ENCODE measurements at places on chromosomes 11 and 22.

DNA sequence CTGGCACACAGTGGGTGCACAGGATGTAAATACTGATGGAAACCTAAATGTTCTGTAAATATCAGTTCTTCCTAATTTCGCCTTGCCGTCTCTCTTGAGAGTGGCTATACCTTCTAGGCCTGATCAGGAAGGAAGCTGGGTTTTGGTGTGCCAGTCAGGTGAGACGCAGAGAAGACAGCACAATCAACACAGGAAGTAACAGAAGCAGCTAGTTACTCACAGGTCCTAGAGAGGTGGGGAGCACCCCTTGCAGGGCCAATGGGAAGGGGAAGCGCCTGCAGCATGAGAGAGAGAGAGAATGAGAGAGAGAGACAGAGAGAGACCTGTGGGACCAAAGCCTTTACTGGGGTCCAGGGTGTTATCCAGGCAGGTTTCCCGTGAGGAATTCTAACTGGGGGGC, 80.8 kb downstream of the FBLN1 start:
- DNase-seq, result no peak

DNA sequence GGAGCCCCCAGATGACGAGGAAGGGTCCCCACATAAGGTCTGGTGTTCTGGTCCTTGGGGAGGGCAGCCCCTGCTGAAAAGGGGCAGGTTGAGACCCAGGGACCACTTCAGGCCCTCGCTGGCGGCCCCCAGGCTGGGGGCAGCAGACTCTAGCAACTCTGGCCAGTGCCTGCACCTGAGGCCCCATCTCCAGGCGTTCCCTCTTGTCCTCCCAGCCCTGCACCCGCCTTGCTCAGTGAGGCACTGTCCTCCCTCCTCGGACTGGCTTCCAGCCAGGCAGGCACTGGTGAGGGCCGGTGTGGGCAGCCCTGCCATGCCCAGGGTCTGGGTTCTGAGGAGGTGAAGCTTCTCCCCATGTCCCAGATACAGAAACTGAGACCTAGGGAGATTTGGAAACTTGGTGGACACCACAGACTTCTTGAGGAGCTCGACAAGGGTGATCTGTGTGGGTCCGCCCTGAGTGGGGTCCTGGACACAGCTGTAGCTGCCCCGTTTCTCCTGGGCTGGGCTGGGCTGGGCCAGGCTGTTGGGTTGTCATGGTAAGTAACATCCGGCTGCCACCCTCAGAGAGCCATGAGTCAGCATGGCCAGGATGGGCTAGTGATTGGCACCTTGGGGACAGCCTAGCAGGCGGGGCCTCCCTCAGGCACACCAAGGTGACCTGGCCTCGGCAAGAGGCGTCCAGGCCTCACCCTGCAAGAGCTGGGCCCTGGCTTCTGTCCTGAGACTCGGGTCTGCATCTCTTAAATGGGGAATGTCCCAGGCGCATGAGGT, 11.1 kb upstream of the PHLDA2 start:
- DNase-seq, result no peak

DNA sequence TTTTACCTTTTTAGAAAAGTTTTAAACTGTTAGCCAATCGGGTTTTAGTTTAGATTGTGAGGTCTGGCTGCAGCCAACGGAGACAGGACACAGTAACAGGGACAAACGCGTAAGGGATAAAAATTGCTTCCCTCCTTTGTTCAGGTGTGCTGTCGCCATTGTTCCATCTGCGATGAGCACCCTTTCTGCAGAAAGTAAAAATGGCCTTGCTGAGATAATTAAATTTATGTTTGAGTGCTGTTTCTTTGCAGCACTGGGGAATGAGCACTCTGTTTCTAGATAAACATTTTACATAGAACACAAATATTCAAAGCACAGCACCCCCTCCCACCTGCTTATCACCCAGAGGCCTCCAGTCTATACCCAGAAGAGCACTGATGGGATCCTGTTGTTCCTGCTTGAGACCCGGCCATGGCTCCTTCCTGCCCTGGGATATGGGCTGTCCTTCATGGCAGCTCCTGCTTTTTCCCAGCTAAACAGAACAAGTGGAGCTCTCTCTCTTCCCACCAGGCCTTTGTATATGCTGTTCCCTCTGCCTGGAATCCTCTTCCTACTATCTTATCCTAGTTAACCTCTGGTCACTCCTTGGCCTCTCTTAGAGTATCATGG, 34.3 kb upstream of the CELSR1 start:
- DNase-seq, result no peak

DNA sequence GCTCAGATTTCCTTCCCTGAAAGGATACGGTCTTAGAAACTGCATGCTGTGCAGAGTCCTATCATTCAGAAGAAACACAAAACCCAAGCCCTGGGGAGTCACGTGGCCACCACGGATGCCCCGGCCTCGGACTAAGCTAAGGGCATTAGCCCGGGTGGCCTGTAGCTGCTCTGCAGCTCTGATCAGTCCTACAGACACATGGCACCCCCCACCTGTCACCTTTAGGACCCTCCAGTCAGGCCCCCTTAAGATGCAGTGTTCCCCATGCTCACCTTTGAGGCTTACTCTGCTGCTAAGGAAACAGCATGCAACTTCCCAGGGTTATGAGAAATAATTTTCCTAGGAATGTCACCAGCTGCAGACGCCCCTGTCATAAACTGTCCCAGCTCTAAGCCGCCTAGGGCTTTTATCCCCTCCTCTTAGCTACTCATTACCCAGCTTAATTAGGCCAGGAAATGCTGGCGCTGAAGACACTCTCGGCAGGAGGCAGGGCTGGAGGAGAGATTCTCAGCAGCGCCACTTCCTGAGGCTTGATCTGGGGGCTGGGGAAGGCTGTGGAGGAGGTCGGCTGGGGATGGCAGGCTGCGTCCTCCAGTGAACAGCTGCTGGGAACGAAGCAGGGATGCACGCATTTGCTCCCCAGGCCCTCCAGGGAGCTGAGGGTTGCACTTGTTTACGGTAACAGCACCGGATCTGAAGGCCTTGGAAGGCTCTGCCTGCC, 47.2 kb upstream of the ADA2 start:
- DNase-seq, result no peak

DNA sequence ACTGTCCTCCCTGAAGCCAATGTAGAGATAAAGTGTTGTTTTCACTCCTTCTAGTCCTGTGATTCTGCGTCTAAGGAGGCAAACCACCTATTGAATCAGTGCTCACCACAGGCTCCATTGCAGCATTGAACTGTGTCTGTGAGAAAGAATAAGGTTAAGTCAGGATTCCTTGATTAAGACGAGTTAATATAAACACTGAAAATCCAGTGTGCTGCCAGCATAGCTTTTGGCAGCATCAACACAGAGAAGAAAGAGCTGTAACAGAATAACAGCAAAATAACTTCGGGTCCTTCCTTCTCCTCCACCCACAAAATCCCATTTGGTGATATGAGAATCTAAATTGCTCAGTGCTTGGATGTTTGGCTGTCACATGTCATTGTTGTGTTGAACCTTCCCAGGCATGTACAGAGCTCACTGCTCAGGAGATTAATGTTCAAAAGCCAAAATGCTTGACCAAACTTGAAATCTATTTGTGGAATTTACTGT, 185.2 kb upstream of the DDI1 start:
- DNase-seq, result no peak

DNA sequence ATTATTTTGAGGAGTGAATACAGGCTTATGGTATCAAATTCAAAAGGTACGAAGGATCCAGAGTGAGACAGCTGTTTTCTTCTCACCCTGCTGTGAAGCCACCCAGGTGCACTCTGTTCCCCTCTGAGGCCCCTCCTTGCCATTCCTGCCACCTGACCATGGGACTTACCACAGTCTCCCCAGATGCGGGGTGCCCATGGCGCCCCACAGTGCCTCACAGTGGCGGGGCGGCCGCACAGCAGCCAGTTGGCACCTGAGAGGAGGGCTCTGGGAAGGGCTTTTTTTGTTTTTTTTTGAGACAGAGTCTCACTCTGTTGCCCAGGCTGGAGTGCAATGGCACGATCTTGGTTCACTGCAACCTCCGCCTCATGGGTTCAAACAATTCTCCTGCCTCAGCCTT, 151.7 kb downstream of the CEP164 start:
- no peak for DNase-seq

- no peak for DNase-seq
Measured at GRCh38 chr22:25933158-25933788, 191.3 kb downstream of the MYO18B start.

GRCh38 chr22:27791159-27791858, 10.2 kb downstream of the MN1 start:
- DNase-seq, result no peak

- DNase-seq, result no peak
Measured at GRCh38 chr11:134229126-134229790, 4.8 kb downstream of the VPS26B start.

DNA sequence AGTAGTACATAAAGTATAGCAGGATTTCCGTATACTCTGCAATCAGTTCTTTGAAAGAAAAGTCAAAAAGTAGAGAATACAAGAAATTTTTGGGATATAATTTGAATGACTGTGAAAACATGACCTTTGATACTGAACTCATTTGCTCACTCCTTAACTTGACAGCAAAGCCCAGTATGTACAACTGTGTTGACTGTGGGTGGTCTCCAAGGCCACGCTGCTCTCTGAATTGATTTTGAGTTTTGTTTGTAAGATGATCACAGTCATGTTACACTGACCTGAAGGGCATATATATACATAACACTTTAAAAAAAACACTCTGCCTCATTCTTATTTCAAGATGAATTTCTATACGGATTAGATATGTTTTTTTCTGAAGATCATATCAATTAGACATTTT, 9.5 kb upstream of the AMOTL1 start:
- DNase-seq, result no peak

- DNase-seq, result no peak
Measured at GRCh38 chr11:114432893-114433292, 6.4 kb upstream of the REXO2 start.
